ENCODE measurements at places on chromosomes 5 and 9.

GRCh38 chr5:33372721-33373472 is 67.9 kb upstream of the TARS1 start:
- no peak for DNase-seq

DNA sequence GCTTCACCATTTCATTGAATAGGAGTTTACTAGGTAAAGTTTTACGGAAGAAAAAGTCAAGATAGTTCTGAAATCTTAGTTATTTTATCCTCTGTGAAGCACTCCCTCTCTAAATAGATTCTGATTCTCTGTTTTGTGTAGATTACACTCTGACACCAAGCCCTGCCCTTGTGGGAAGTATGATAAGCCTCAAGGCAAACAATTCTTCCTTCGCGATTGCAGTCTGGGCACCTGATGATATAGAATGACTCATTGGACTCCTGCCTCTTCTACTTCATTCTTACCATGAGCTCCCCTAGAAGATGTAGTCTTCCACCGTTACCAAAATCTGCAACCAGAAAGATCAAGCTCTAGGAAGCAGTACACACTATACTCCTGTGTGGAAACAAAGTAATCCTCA is 626.9 kb upstream of the PTGER4 start:
- DNase-seq, result no peak

DNA sequence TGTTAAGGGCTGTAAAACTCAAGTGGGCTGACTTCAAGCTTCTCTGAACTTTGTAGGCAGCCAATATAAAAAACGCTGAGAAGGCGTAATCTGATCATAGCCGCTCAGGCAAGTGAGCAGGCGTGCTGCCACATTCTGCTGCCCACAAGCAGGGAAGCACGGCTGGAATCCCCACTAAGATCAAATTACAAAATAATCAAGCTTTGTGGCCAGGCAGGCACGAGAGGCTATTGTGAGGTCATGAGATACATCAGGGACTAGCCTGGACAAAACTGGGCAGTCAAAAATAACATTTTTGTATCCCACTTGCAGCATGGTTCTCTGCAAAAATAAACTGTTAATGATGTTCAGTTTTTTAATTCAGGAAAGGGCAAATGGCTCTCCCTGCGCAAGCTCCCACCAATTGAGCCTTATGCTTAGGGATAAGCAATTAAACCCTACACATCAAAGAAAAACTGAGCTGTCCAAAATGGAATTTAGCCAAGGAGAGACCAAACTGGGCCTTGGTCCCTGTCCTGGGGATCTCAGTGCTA is 64.0 kb downstream of the POU5F2 start:
- DNase-seq, result no peak

GRCh38 chr5:125137535-125137934 is 391.1 kb upstream of the ZNF608 start:
- DNase-seq, result no peak

DNA sequence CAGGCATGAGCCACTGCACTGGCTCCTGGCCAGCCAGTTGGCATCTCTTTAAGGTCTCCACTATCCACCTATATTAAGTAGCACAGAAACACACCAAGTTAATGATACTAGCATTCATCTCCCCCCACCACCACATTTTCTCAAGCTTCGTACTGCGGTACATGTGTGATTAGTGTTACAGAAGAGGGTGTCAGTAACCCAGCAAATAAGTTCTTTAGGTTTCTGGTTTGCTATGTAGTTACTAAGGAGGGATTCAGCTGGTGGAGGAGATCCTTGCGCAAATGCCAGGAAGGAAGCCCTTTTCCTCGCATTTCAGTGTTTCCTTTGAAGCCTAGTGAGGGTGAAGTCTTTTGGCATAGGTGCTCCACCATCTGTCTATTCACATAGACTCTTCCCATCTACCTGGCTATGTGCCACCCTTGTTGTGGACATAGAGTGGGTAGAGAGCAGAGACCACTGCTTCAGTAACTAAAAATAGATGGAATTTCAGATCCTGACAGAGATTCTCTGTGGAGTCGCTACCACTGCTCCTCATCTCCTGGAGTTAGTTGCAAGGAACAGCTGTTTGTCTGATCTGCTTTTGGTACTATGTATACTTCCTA is 16.7 kb downstream of the UBE2D2 start:
- no peak for DNase-seq

DNA sequence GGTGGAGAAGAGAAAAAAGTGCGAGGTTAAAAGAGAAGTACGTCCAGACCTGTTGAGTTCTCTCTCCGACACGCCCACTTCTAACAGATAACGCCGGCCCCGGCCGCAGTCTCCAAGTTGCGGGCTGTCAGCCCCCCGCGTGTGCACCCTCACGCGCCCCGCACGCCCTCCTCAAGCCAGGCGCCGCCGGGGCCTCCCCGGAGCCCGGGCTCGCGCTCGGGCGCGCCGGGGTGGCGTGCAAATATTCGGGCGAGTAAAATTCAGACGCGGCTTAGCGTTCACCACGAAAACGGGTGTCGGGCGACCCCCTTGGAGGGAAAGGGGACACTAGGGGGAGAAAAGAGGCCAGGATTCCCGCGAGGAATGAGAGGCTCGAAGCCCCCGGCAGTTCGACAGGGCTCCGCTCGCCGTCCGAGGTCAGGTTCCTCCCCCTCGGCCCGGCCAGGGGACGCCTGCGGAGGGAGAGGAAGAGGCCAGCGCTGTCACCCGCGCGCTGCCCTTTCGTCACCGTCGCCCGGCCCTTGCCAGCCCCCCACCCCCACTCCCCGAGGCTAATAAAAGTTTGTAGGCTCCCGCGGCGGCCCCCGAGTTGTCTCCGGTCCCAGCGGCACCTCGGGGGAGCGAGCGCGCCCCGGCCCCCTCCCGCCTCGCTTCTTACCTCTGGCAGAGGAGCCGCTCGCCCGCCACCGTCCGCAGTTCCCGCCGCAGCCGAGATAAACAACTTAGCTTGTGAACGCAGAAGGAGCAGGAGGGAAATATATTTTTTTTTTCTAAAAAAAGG is 743 bp downstream of the NR3C1 start:
- DNase-seq, result peak; percentile 41

DNA sequence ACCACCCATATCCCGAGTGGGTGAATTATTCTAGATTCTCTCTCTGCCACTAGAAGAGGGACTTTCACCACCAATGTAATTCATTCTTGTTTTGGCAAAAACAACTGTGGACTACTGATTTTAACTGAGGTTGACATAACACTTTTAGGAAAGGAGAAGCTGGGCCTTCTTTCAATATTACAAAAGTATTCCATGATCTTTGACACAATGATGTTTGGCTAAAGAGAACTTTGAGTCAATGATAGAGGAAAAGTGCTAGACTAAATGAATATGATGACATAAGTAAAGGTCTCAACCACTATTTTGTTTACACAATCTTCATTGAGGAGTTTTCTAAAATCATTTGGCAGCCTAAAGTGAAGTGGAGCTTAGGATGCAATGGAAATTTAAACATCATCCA is 336.9 kb upstream of the PDE4D start:
- DNase-seq, result no peak

- no peak for DNase-seq
These were observed 766.4 kb upstream of the WWC1 start for GRCh38 chr5:167525004-167525403.

GRCh38 chr9:133971121-133971951 is 20.8 kb downstream of the VAV2 start:
- no peak for DNase-seq
